ENCODE measurements at places on chromosomes 6 and 20.

DNA sequence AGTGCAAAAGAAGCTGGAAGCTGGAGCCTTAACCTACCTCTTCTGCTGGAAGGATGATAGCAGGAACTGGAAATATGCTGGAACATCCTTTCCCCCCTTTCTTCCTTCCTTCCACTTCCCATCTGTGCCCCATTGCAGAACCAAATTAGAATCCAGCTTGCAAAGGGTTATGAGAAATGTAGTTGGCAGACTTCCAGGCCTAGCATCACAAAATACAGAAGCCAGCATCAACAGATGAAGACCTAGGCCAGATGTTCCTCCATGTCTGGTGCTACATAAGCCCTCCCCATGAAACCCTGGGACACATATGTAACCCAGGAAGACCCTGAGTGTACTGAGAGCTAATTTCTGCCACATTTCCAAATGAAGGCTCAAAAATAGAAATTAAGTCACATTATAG lies 40.0 kb upstream of the TFAP2B start:
- DNase-seq = no peak

- no peak for DNase-seq
Measured at GRCh38 chr6:159399751-159400221, 230.6 kb downstream of the FNDC1 start.

DNA sequence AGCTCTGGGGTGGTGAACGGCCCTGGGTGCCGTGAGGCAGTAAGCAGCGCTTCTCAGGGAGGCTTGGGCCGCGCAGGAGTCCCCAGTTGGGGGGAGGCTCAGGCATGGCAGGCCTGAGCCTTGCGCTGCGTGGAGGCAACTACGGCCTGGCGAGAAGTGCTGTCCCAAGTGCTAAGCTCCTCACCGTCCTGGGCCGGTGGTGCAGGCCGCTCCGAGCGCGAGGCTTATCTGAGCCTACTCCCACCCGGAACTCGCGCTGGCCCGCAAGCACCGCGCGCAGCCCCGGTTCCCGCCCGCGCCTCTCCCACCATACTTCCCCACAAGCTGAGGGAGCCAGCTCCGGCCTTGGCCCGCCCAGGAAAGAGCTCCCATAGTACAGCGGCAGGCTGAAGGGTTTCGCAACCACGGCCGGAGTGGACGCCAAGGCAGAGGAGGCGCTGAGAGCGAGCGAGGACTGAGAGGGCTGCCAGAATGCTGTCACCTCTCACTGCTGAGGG lies 1.8 kb upstream of the WRNIP1 start:
- DNase-seq = no peak

DNA sequence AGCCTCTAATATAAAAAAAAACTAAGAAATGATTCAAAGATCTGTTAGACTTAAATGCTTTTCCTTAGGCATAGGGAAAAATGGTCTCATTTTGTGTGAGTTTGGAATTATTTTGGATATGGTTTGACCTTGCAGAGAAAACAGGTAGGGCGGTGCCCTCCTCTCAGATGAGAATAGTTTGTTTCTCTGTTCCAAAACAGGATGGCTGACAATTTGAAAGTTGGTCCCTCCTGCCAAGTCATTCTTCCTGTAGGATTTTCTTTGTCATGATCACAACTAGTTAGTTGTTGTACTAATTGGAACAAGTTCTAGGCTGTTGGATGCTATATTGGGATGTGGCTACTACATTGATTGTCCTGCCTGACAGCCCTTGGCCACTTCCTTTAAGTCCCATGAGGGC lies 108.6 kb downstream of the BCKDHB start:
- DNase-seq = no peak

DNA sequence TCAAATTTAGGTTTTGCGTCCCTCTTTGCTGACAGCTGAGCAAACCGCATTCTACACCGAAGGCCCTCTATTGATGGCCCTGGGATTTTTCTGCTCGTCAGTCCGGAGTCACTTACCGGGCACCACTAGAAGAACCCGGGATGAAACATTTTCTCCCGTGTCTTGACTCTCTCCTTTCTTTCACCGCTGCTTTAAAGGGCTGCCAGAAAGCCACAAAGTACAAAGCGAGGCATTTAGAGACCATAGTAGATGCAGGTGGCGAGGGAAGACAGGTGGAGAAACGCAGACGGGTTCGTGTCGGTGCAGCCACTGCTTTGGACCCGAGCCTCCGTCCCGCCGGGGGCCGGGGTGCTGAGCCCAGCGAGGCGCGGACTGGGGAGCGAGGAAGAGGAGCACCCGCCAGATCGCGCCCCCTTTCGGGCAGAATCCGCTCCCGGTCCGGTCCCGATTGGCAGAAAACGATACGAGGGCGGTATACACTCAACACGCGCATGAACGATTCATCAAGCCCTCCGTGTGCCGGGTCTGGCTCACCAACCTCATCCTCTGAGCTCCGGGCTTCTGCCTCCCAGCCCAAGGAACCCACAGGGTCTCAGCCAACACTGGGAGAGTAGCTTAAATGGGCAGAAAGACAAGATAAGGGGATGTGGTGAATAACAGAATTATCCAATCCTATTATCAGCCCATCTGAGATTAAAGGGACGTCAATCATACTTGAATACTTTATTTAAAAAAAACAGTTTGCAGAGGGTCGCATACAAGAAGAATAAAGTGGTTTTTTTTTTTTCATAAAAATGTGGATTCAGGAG lies 84.9 kb downstream of the TRIM27 start:
- peak; percentile 76 for DNase-seq

GRCh38 chr20:35523298-35523888 lies 6.1 kb downstream of the C20orf173 start:
- no peak for DNase-seq

DNA sequence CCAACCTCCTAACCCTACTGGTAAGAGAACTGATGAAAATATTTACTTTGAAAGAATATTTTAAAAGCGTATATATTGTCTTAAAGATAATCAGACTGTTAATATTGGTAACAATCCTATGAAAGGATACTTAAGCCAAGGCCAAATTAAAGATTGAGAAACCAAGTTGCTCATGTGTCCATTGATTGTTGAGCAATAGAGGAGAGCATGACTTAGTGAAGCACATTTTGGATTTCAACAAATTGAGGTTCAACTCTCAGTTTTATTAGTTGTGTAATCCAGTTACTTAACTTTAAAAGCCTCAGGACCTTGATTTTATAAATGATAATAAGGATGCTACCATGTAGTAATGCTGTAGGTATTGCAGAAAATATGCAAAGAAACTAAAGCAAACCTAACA lies 56.8 kb downstream of the PRL start:
- DNase-seq = no peak

GRCh38 chr6:136962661-136963060 lies 40.6 kb downstream of the SLC35D3 start:
- DNase-seq = peak; percentile 91

- peak; percentile 59 for DNase-seq
Measured at GRCh38 chr20:52303281-52303950, 111.8 kb upstream of the ZFP64 start.

DNA sequence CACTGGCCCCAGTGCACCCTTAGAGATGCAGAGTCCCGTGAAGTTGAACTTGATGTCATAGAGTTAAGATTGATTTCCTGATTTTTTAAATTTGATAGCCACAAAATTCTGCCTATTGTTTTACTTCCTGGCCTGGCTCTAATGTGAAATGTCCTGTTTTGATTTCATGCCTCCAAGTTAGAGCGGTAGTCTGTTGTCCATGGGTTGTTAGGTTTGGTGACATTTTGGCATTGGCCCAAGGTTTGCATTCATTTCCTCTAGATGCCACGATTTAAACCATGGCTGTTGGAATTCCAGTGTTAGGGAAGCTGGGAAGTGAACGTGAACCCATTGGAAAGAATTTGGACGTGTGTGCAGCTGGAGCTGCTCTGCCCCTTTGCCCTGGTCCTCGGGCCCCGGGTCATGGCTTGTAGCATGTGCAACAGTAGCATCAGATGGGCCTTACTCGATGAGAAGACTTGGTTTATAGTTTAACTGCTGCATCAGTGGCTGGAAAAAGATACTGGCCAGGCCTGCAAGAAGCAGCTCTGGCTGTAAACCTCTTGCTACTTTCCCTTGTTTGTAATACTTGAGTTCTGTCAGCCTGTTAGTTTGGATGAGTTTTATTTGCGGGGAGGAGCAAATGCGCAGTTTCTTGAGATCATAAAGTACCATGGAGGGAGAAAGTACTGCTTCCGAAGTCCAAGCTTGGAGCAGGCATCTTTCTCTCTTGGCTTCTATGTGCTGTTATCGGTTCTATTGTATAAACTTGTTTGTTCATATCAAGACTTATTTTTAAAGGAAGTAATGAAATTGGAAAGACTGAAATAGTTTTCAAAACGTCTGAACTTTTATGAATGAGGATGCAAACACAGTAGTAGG lies 121.4 kb upstream of the CLDN20 start:
- DNase-seq = no peak

DNA sequence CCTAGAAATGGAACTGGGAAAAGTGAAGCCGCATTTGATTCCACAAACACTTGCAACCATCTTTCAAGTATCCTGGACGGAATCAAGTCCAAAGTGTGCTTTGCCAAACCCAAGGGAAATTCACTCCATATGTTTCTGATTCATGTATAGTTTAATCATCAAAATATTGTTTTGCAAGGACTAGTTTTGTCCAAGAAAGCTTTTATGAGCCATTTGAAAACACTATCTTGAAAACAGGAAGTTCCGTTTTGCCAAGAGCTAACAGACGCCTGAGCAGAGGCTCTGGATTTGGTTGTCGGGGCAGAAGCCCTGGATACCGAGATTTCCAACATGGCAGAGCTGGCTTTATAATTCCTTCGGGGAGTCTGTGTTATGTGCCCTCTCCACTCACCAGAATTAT lies 251.1 kb downstream of the PHACTR1 start:
- DNase-seq = no peak

GRCh38 chr6:120354452-120355098 lies 979.7 kb downstream of the TBC1D32 start:
- DNase-seq = no peak

Measured in G401 (cell line).